Activated CD4-positive, alpha-beta T cell treated with anti-CD3 and anti-CD28 coated beads, Interleukin-2, amount 10 ng/mL, durations not matched to agents 7 days and 5 days (primary cell): ENCODE measurements at places on chromosomes 5 and 9. TPM values are rescaled to one million over a fixed set of nuclear protein-coding genes. Genes with fewer than 3 reads are reported as not detected.
A peak's percentile ranks its signal among the peaks of the same experiment; 100 is the strongest.

The NTRK2 gene
- 2.3 TPM for total RNA-seq

The ECSCR gene
- total RNA-seq: 0.73 TPM

The HMMR gene
- 77.8 TPM for total RNA-seq

The FBN2 gene
- total RNA-seq: not detected

The GADD45G gene
- 6.2 TPM for total RNA-seq

The CAVIN4 gene
- total RNA-seq: 0.10 TPM

The PPP3R2 gene
- not detected for total RNA-seq

The FASTKD3 gene
- total RNA-seq: 11.4 TPM

The MSX2 gene
- total RNA-seq: 0.17 TPM

The CIZ1 gene
- total RNA-seq: 129 TPM

DNA sequence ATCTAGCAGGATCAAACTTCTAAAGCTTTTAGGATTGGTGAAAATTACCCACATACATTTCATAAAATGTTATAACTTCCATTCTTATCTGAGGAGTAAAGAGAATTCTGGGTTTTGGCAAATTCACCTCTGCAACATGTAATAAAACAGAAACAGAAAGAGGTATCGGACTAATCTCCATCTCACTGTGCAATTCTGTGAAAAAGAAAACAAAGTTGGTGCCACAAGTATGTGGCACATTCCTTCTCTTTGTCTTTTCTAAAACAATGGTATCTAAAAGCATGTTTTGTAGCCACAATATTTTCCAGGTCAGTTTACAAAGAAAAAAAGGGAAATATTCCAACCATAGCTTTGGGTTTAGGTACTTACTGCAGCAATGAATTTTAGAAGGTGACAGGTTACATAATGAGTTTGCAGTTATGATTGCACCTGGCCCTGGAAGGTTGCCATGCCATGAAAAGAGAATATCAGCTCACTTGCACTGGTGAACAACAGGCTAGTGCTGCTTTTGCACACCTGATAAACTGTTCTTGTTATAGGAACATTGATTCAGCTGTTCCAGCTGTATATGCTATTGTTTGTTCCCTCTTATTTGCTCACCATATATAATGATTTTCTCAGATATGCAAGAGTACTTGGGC is 491.3 kb upstream of the MEF2C start:
- no peak overlapping the region for H3K27ac ChIP-seq
- H3K36me3 ChIP-seq: no peaks in the 10 kb centered on the region
- no peaks in the 10 kb centered on the region for H3K4me1 ChIP-seq
- H3K27me3 ChIP-seq: no peaks in the 10 kb centered on the region

GRCh38 chr9:19619221-19619620 is 169.6 kb downstream of the SLC24A2 start:
- no peaks in the 10 kb centered on the region for H3K4me1 ChIP-seq
- H3K4me3 ChIP-seq: no peak overlapping the region
- no peak for DNase-seq
- H3K36me3 ChIP-seq: no peaks in the 10 kb centered on the region
- no peak overlapping the region for H3K27ac ChIP-seq
- H3K27me3 ChIP-seq: peaks cover 8% of the 10 kb centered on the region

GRCh38 chr9:114231273-114231672 is 75.9 kb downstream of the COL27A1 start:
- peaks cover 2% of the 10 kb centered on the region for H3K4me1 ChIP-seq
- no peak overlapping the region for H3K4me3 ChIP-seq
- H3K27me3 ChIP-seq: peaks cover 3% of the 10 kb centered on the region
- no peak overlapping the region for H3K27ac ChIP-seq
- no peak for DNase-seq

DNA sequence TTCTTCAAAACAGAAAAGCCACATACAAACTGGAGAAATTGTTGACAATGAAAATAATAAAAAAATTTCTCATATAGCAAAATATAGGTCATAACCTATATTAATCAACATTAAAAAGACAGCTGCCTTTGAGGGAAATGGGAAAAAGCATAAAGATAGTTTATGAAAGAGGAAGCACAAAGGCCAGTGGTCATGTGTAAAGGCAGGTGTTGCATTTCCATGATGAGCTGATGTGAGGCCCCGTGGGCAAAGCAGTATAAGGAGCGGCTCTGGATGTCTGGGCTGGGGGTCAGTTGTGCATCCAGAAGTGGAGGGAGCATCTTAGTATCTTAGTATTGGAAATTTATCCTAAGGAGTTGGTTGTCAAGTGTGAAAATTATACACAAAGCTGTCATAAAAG is 18.3 kb downstream of the NDUFS6 start:
- no peaks in the 10 kb centered on the region for H3K27me3 ChIP-seq
- DNase-seq: no peak
- no peak overlapping the region for H3K27ac ChIP-seq
- no peak overlapping the region for H3K4me3 ChIP-seq

GRCh38 chr5:136037001-136037705 is 8.4 kb downstream of the TGFBI start:
- peak; percentile 20 for DNase-seq
- peaks cover 19% of the 10 kb centered on the region for H3K4me1 ChIP-seq
- peaks cover 8% of the 10 kb centered on the region for H3K27me3 ChIP-seq
- H3K36me3 ChIP-seq: no peaks in the 10 kb centered on the region
- no peak overlapping the region for H3K4me3 ChIP-seq

DNA sequence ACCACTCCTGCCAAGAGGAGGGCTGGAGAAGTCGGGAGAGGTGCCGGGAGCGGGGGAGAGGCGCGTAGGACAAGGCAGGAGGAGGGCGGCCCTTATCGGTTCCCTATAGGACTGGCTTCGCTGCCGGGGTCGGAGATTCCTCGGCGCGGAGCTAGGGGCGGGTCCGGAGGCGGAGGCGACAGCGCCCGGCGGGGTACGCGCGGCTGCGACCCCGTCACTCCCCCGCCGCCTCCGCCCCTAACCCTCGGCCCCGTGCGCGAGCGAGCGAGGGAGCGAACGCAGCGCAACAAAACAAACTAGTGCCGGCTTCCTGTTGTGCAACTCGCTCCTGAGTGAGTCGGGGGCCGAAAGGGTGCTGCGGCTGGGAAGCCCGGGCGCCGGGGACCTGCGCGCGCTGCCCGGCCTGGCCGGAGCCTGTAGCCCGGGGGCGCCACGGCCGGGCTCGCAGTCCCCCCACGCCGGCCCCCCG is 2.0 kb downstream of the GLIS3 start:
- peaks cover 66% of the 10 kb centered on the region for H3K27me3 ChIP-seq
- H3K27ac ChIP-seq: peak overlapping the region; percentile 86
- peaks cover 17% of the 10 kb centered on the region for H3K4me1 ChIP-seq
- H3K4me3 ChIP-seq: peak overlapping the region; percentile 80
- peak; percentile 61 for DNase-seq

- peaks cover 2% of the 10 kb centered on the region for H3K36me3 ChIP-seq
- DNase-seq: peak; percentile 16
Observed at GRCh38 chr5:9544502-9545135, 1.3 kb downstream of the SEMA5A start.

DNA sequence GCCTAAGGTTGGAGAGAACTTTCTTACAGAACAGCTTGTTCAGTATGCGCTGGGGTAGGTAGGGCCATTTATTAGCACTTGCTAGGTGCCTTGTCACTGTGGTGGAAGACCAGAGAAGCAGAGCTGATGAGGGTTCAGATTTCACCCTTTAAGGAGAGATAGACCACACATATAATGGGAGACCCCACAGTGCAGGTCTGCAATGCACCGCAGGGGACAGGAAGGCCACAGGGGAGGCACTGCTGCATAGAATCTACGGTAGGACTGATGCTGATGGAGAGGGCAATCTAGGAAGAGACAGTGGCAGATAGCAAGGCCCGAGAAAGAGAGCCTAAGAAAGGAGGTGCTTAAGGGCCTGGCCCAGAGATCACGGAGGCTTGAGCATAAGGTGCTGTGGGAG is 64.2 kb downstream of the PTPDC1 start:
- H3K4me1 ChIP-seq: peaks cover under 1% of the 10 kb centered on the region
- H3K27me3 ChIP-seq: no peaks in the 10 kb centered on the region
- no peak for DNase-seq
- H3K27ac ChIP-seq: no peak overlapping the region

DNA sequence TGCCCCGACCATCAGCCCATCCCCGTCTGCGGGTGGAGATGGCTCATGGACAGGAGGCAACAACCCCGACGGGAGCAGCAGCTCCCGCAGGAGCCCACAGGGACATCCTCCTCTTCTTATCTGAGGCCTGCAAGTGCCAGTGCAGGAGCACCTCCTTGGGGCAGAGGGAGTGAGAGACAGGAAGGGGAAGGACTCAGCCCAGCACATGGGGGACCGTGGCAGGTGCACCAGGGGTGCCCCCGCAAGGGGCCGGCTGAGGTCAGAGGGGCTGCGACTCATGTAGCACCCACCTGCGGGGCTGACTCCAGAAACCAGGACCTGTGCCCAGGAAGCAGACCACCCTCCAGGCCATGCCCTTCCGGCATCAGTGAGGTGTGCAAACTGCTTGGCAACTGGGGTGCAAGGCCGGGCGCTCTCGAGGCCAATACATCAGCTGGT is 259.8 kb upstream of the ADAMTS16 start:
- no peak for DNase-seq
- no peaks in the 10 kb centered on the region for H3K27me3 ChIP-seq
- no peak overlapping the region for H3K4me3 ChIP-seq
- no peaks in the 10 kb centered on the region for H3K36me3 ChIP-seq

GRCh38 chr5:81852291-81853029 is 101.6 kb upstream of the SSBP2 start:
- peaks cover 50% of the 10 kb centered on the region for H3K4me1 ChIP-seq
- peak overlapping the region; percentile 87 for H3K27ac ChIP-seq
- H3K36me3 ChIP-seq: peaks cover 8% of the 10 kb centered on the region
- no peaks in the 10 kb centered on the region for H3K27me3 ChIP-seq

GRCh38 chr5:43427306-43427705 is 15.1 kb upstream of the CCL28 start:
- DNase-seq: no peak
- H3K27me3 ChIP-seq: no peaks in the 10 kb centered on the region
- H3K4me1 ChIP-seq: no peaks in the 10 kb centered on the region
- no peak overlapping the region for H3K27ac ChIP-seq
- no peak overlapping the region for H3K4me3 ChIP-seq
- no peaks in the 10 kb centered on the region for H3K36me3 ChIP-seq

DNA sequence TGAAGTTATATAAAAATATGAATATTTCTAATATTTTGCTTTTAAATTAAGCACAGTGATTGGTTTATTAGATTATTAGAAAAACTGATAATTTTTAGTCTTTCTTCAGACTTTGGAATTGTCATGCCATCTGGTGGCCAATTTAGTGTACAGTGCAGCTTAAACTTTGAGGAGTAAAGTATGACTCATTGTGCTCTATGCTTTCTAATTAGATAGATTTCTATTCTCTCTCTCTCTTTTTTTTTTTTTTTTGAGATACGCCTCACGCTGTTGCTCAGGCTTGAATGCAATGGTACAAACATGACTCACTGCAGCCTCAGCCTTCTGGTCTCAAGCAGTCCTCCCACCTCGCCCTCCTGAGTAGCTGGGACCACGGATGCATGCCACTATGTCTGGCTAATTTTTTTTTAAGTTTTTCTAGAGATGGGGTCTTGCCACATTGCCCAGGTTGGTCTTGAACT is 42.1 kb upstream of the GPR21 start:
- H3K27me3 ChIP-seq: no peaks in the 10 kb centered on the region
- H3K36me3 ChIP-seq: peaks cover 6% of the 10 kb centered on the region
- peaks cover 3% of the 10 kb centered on the region for H3K4me1 ChIP-seq
- no peak overlapping the region for H3K4me3 ChIP-seq

GRCh38 chr9:38043931-38044623 is 24.9 kb downstream of the SHB start:
- peaks cover 6% of the 10 kb centered on the region for H3K4me1 ChIP-seq
- no peaks in the 10 kb centered on the region for H3K36me3 ChIP-seq
- H3K27me3 ChIP-seq: no peaks in the 10 kb centered on the region
- DNase-seq: no peak
- H3K4me3 ChIP-seq: no peak overlapping the region
- H3K27ac ChIP-seq: no peak overlapping the region

GRCh38 chr5:133362438-133362837 is 249.9 kb downstream of the FSTL4 start:
- H3K4me1 ChIP-seq: no peaks in the 10 kb centered on the region
- H3K27ac ChIP-seq: no peak overlapping the region
- no peak overlapping the region for H3K4me3 ChIP-seq

- H3K36me3 ChIP-seq: no peaks in the 10 kb centered on the region
- no peaks in the 10 kb centered on the region for H3K27me3 ChIP-seq
- DNase-seq: no peak
- H3K4me3 ChIP-seq: no peak overlapping the region
- H3K27ac ChIP-seq: no peak overlapping the region
Observed at GRCh38 chr5:180059326-180059725, 12.2 kb downstream of the RNF130 start.
